ENCODE measurements at places on chromosomes 13 and 19.

DNA sequence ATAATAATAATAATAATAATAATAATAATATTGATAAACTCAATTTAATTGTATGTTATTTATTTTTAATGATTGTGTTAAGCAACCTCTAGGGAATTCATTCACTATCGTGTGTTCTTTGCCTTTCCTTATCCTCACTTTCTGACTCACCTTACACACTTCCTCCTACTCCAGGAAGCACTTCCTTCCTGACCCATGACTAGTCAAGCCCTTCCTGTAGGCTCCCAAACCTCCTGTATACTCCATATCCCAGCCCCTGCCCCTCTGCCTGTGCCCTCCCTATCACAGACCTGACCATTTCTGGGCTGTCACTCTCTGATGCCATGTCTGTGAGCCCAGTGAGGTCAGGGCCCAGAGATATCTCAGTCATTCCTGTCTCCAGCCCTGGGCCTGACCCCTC lies 7.6 kb downstream of the LGALS4 start:
- DNase-seq = no peak

DNA sequence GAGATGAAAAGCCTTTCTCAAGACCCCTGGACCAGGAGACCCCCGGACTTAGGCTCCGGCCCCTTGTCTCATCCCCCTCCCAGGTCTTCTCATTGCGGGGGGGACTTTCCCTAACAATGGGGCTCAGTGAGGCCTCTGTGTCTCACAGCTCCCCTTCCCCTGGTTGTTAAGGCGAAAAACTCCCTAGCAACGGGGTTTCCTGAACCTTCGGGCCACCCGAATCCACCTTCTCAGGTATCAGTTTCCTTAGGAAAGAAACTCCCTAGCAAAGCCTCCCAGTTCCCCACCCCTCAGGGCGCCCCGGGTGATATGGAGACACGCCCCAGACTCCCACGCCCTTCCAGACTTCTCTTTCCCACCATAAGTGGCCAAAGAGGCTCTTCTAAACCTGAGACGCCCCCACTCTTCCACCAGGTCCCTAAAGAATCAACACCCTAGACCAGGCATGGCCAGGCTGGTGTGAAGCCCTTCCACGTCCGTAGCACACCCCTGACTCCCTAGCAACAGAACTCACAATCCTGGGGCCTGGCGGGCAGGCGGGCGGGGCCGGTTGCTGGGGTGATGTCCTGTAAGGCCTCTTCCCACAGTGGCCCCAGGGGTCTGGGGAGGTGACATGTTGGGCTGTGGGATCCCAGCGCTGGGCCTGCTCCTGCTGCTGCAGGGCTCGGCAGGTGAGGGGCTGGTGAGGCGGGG lies at the start of gene TMEM190:
Gene TMEM190 (plus strand): TSS at position 586 of the 693 bp plus-strand sequence. CDS start 28 bp downstream, at position 614.
- DNase-seq = no peak

DNA sequence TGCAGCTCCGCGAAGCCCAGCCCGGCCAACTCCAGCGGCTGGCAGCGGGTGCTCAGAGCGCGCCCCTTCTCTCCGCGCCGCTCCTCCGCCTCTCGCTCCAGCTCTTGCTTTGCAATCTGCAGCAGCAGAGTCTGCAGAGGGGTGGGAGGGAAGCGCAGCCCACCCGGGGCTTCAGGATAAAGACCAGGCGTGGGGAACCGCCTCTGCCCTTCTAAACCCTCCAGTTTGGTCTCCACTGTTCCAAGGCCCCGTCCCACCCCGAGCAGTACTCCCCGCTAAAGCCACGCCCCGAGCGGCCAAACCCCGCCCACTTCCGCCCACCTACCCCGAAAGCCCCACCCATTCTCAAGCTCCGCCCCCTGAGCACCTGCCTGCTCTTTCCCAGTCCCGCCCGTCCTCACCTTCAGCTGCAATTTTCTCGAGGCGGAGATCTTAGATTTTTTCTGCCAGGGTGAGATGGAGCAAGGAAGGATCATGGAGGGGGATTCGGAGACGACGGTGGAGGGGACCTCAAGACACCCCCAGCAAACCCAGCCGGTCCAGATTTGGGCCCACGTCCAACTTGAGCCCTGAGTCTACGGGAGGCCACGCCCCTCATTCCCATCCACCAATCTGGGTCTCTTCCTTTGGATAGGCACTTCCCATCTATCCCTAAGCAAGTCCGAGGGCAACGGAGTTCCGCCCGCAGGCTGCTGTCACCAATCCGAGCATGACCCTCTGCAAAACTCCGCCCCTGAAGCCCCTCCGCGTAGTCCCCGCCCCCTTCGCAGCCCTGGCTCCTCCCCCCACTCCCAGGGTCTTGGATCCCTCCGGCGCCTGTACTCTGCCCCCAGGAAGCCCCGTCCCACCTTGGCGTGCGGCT lies 1.1 kb downstream of the TNNI3 start:
- DNase-seq = peak; percentile 24

DNA sequence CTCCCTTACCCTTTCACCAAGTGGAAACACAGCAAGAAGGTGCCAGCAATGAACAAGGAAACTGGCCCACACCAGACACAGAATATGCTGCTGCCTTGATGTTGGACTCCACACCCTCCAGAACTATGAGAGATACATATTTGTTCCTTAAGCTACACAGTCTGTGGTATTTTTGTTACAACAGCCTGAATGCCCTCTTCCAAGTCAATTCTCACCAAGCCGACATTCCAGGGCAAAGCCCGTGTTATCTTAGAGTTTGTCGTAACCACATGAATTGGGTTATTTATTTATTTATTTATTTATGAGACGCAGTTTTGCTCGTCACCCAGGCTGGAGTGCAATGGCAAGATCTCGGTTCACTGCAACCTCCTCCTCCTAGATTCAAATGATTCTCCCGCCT lies 14.9 kb downstream of the FGF21 start:
- DNase-seq = peak; percentile 61

- no peak for DNase-seq
These were observed 19.9 kb downstream of the TPT1 start for GRCh38 chr13:45320876-45321629.

DNA sequence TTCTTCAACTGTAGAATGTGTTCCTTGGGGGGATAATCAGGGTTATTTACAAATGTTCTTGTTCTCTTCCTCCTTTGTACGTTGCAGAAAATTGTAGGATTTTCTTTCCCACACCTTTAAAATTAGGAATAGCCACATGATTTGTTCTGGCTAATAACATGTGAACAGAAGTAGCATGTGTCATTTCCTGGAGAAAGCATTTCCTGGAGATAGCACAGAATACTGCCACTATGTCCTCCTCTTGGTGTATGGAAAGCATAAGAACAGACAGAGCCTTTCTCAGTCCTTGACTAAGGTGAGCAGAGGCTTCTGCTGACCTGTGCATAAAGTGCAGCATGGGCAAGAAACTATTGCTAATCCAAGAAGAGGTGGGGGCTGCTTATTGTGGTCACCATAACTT lies 101.8 kb downstream of the FAM216B start:
- DNase-seq = peak; percentile 25

DNA sequence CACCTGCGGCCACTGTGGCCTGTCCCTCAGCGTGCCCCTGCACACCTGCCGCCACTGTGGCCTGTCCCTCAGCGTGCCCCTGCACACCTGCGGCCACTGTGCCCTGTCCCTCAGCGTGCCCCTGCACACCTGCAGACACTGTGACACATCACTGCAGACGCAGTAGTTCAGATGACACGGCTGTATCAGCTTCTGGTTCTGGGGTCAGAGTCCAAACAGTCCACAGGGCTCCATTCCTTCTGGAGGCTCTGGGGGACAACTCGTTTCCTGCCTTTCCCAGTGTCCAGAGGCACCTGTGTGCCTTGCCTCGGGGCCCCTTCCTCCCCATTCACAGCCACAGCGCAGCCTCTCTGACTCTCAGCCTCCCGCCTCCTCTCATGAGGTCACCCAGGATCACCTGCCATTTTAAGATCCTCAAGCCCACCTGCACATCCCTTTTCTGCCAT lies 5.5 kb downstream of the SF3A2 start:
- DNase-seq = no peak

DNA sequence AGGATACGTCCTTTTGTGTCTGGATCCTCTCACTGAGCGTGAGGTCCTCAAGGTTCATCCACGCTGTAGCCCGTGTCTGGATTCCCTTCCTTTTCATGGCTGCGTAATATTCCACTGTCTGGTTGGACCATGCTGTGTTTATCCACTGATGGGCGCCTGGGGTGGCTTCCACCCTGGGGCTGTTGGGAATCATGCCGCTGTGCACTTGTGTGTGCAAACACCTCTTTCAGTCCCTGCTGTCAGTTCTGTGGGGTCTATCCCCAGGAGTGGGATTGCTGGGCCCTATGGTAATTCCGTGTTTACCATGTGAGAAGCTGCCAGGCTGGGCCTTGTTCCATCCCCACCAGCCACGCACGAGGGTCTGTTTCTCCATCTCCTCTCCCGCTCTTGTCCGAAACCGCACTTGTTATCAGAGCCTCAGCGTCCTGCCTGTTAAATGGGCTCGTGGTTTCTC lies 98.6 kb downstream of the GADD45B start:
- no peak for DNase-seq

DNA sequence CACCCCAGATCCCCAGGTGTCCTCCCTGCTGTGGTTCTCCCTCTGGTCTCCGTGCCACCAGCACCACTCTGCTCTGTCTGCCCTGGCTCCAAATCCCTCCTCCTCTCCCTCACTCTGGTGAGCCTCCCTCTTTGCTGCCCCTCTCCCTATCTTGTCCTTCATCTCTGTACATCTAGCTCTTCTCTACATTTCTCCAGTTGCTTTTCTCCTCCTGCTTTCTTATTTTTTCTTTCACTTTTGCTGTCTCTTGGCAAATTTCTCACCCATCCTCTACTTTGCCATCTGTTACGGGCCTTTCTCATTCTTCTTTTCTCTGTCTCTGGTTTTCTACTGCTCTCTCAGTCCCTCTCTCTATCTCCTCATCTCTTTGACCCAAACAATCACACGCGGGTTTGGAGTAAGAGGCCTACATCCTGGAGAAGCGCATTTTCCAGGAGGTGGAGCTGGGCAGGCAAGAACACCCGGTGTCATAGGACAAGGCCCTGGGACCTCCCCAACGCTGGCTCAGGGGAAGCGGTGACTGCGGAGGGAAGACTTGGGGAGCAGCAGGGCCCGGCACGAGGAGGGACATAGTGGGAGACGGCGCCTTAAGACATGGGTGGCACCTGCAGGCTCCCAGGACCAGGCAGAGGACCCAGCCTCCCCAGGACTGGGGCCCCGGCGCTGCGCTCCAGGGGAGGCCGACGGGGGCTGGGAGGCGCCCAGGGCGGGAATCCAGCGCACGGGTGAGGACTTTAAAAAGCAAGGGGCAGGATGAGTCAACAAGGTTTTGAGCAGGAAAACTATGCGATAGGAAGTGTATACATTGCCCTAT lies 9.9 kb downstream of the ZNF611 start:
- DNase-seq = no peak

DNA sequence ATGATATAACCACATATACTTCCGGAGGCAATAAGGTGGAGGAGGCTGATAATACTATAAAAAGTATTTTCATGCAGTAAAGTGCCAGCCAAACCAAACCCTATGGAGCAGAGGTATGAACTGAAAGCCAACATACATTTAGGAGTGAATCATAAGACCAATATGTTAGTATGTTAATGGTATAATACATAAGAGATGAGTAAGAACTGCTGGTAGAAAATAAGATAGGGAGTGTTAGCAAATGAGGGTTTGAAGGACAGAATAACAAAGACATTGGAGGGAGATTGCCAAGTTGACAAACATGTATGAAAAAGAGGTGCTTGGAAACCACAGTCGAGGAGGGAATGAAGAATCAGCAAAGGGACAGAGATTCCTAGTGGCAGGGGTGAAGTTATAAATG lies 10.8 kb downstream of the ENOX1 start:
- DNase-seq = peak; percentile 19

GRCh38 chr13:21971662-21972621 lies 301.1 kb downstream of the FGF9 start:
- peak; percentile 67 for DNase-seq

DNA sequence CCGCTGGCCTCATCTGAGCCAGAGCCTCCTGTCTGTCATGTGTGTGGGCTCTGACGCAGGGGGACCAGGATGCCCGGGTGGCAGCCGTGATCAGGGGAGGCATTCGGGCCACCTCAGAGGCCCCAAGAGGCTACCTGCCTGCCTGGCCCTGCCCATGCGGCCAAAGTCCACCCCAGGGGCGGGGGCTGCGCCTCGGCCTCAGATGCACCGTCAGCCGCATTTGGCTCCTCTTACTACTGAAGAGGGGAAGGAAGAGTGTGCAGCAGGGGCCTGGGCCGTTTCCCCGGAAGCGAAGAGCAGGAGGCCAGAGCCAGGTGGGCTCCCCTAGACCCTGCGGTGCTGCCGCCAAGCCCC lies 34.0 kb downstream of the C13orf46 start:
- no peak for DNase-seq
